Stimulated activated CD8-positive, alpha-beta memory T cell treated with anti-CD3 and anti-CD28 coated beads, Interleukin-4, amount 100 ng/mL, for 24 hours (primary cell): ENCODE measurements at places on chromosomes 16 and 17.

DNA sequence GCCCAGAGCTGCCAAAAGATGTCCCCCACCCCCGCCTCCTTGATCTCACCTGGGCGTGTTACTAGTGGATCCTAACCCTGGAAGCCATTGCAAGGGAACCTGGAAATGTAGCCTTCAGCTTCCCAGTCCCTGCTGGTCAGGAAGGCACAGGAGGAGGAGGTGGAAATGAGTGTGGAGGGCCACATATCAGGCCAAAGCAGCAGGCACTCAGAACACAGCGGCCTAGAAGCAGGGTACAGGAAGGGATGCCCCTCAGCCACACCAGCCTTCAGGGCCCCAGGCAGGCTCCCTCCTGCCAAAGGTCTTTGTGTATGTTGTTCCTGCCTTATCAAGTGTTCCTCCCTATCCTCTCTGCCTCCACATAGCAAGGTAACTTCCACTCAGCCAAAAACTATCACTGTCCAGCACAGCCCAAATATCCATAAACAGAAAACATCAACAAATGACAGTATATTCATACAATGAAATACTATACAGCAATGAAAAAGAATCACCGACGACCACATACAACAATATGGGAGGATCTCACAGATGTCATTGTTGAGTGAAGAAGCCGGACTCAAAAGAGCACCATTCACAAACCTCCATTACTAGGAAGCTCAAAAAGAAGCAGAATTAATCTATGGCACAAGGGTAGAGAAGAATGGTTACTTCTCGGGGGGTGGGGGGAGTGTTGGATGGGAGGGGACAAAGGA is 28.2 kb upstream of the TNFRSF13B start:
- no peak for DNase-seq

GRCh38 chr17:31916491-31917064 is 15.1 kb upstream of the UTP6 start:
- no peak for DNase-seq

- no peak for DNase-seq
Measured at GRCh38 chr16:2085669-2086068, 37.9 kb downstream of the TSC2 start.

- no peak for DNase-seq
Measured at GRCh38 chr16:89593841-89594240, 18.3 kb downstream of the CPNE7 start.

DNA sequence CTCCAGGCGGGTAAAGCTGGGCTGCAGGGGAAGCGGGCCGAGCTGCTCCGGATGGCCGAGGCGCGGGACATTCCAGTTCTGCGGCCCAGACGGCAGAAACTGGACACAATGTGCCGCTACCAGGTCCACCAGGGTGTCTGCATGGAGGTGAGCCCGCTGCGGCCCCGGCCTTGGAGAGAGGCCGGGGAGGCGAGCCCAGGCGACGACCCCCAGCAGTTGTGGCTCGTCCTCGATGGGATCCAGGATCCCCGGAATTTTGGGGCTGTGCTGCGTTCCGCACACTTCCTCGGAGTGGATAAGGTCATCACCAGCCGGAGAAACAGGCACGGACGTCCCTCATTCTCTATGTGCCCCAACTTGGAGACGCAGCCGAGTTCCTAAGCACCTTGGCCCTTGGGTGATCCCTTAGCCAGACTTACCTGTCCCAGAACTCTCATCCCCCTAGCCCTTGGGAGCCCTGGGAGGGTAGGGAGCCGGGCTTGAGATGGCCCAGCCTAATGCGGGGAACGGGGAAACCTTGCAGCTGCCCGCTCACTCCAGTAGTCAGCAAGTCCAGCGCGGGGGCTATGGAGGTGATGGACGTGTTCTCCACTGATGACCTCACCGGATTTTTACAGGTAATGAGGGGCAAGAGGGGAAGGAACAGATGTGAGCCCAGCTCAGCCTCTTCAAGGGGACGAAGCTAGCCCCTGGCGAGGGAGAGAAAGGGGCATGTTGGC is 806 bp downstream of the MRM1 start:
- DNase-seq, result no peak
